Hepatocyte (in vitro differentiated cells): ENCODE measurements at places on chromosomes 11 and 22. TPM values are rescaled to one million over a fixed set of nuclear protein-coding genes. Genes with fewer than 3 reads are reported as not detected.
A peak's percentile ranks its signal among the peaks of the same experiment; 100 is the strongest.

CASP5 gene
- total RNA-seq, result 2.9 and 6.9 TPM in 2 replicates

GAL3ST1 gene
- total RNA-seq, result 11.4 and 13.0 TPM in 2 replicates

OR51B2 gene
- not detected in 2 replicates for total RNA-seq

HTR3A gene
- not detected in 2 replicates for total RNA-seq

DDTL gene
- not detected in 2 replicates for total RNA-seq

MED15 gene
- total RNA-seq, result 19.7 and 31.5 TPM in 2 replicates

- no peaks in the 10 kb centered on the region for H3K4me1 ChIP-seq
- no peak for DNase-seq
- no peaks in the 10 kb centered on the region for H3K27me3 ChIP-seq
- no peak overlapping the region for H3K27ac ChIP-seq
- no peaks in the 10 kb centered on the region for H3K36me3 ChIP-seq
Observed at GRCh38 chr22:24947881-24948280, 1.4 kb upstream of the LHFPL7 start.

- peaks cover 9% of the 10 kb centered on the region for H3K4me1 ChIP-seq
- H3K27ac ChIP-seq, result no peak overlapping the region
- H3K27me3 ChIP-seq, result peaks cover 7% of the 10 kb centered on the region
- DNase-seq, result no peak
- no peak overlapping the region for H3K4me3 ChIP-seq
Observed at GRCh38 chr11:20618083-20618482, 18.7 kb downstream of the SLC6A5 start.

- no peaks in the 10 kb centered on the region for H3K4me1 ChIP-seq
- DNase-seq, result no peak
- H3K27ac ChIP-seq, result no peak overlapping the region
- peaks cover 5% of the 10 kb centered on the region for H3K27me3 ChIP-seq
- no peak overlapping the region for H3K4me3 ChIP-seq
Observed at GRCh38 chr22:49633010-49633324, 194.7 kb downstream of the BRD1 start.

GRCh38 chr11:46364056-46364455 is 16.8 kb downstream of the DGKZ start:
- no peaks in the 10 kb centered on the region for H3K36me3 ChIP-seq
- DNase-seq, result no peak
- H3K4me1 ChIP-seq, result peaks cover 14% of the 10 kb centered on the region
- no peak overlapping the region for H3K4me3 ChIP-seq
- no peak overlapping the region for H3K27ac ChIP-seq

DNA sequence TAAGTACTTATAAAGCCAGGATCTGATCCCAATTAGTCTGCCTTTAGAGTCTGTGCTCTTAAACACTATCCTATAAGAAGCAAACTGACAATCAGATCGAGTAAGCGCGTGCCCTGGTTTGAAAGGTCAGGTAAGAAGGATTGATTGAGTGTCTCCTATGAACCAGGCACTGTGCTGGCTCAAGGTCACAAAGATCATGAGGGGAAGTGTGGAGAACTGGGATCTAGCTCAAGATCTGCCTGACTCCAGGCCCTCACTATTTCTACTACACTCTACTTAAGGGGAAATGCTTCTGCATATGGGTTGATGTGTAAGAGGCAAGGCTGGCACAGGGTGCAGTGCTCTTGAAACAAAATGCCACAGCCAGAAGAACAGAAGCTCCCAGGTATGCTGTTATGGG is 77.0 kb downstream of the ME3 start:
- peaks cover 23% of the 10 kb centered on the region for H3K4me1 ChIP-seq
- no peak overlapping the region for H3K27ac ChIP-seq
- H3K27me3 ChIP-seq, result no peaks in the 10 kb centered on the region
- no peaks in the 10 kb centered on the region for H3K36me3 ChIP-seq
- no peak for DNase-seq

DNA sequence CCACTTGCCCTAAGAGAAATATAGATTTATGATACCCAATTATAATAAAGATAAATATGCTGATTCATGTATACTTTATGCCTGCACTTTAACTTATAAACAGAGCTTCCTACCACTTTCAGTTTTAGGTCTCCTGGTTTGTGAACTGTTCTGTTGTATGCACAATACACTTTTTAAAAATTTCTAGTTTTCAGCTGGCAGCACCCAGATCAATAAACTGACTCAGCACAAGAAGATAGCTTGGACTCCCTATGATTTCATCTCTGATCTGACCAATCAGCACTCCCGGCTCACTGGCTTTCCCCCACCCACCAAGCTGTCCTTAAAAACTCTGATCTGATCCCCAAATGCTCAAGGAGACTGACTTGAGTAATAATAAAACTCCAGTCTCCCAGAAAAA is 33.5 kb upstream of the FAM181B start:
- DNase-seq, result no peak
- no peaks in the 10 kb centered on the region for H3K27me3 ChIP-seq
- no peaks in the 10 kb centered on the region for H3K4me1 ChIP-seq
- no peak overlapping the region for H3K27ac ChIP-seq
- no peak overlapping the region for H3K4me3 ChIP-seq

- DNase-seq, result peak; percentile 92
- no peaks in the 10 kb centered on the region for H3K36me3 ChIP-seq
- H3K4me3 ChIP-seq, result no peak overlapping the region
Observed at GRCh38 chr11:64448599-64449380, 89.8 kb downstream of the RPS6KA4 start.

- H3K36me3 ChIP-seq, result no peaks in the 10 kb centered on the region
- peak overlapping the region; percentile 21 for H3K27ac ChIP-seq
- DNase-seq, result no peak
- no peaks in the 10 kb centered on the region for H3K27me3 ChIP-seq
Observed at GRCh38 chr11:113901141-113901540, 3.5 kb upstream of the HTR3B start.

DNA sequence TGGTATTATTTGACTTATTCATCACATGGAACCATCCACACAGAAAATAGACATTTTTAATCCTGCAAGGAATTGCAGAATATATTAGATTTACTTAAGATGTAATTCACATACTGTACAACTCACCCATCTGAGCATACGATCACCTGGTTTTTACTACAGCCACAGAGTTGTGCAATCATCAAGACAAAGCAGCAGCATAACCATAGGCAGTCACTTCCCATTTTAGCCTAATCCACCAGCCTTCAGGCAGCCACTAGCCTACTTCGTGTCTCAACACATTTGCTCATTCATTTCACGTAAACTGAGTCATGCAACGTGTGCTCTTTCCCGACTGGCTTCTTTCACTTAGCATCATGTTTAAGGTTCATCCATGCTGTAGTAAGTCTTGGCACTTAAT is 23.0 kb downstream of the PIWIL3 start:
- H3K27me3 ChIP-seq, result no peaks in the 10 kb centered on the region
- H3K36me3 ChIP-seq, result no peaks in the 10 kb centered on the region
- no peak overlapping the region for H3K4me3 ChIP-seq
- no peaks in the 10 kb centered on the region for H3K4me1 ChIP-seq

GRCh38 chr11:122202161-122202950 is 86.3 kb upstream of the BLID start:
- H3K36me3 ChIP-seq, result no peaks in the 10 kb centered on the region
- peaks cover 18% of the 10 kb centered on the region for H3K4me1 ChIP-seq
- DNase-seq, result peak; percentile 38
- no peaks in the 10 kb centered on the region for H3K27me3 ChIP-seq
- H3K4me3 ChIP-seq, result peak overlapping the region; percentile 10
- H3K27ac ChIP-seq, result peak overlapping the region; percentile 68

GRCh38 chr11:15186146-15186545 is 71.4 kb downstream of the INSC start:
- H3K27me3 ChIP-seq, result no peaks in the 10 kb centered on the region
- H3K4me1 ChIP-seq, result no peaks in the 10 kb centered on the region
- H3K27ac ChIP-seq, result no peak overlapping the region

- no peaks in the 10 kb centered on the region for H3K4me1 ChIP-seq
- H3K4me3 ChIP-seq, result no peak overlapping the region
- no peaks in the 10 kb centered on the region for H3K27me3 ChIP-seq
Observed at GRCh38 chr11:105007463-105007862, 15.5 kb downstream of the CASP5 start.

- peak overlapping the region; percentile 100 for H3K27ac ChIP-seq
- no peaks in the 10 kb centered on the region for H3K27me3 ChIP-seq
- H3K4me1 ChIP-seq, result peaks cover 12% of the 10 kb centered on the region
- H3K36me3 ChIP-seq, result no peaks in the 10 kb centered on the region
- no peak overlapping the region for H3K4me3 ChIP-seq
- no peak for DNase-seq
Observed at GRCh38 chr22:28802595-28803123, 2.3 kb upstream of the XBP1 start.

DNA sequence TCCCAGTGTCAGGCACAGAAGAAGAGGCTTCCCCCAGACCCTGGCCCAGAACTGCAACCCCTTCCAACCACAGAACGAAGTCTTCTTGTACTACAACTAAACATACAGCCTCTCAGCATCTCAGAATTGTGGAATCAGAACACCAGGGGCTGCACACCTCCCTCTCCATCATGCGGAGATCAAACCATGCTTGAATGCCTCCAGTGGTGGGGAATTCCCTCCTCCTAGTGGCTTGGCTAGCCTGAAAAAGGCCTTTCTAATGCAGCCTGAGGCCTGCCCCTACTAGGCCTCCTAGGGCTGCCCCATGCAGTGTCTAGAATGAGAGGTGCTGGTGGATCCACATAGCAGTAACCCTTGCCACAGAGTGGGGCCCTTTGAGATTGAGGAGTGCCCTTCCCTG is 62.7 kb downstream of the WNT7B start:
- no peaks in the 10 kb centered on the region for H3K27me3 ChIP-seq
- H3K36me3 ChIP-seq, result no peaks in the 10 kb centered on the region
- no peak for DNase-seq
- no peaks in the 10 kb centered on the region for H3K4me1 ChIP-seq

GRCh38 chr11:14102766-14103165 is 140.2 kb downstream of the SPON1 start:
- H3K27ac ChIP-seq, result no peak overlapping the region
- no peak overlapping the region for H3K4me3 ChIP-seq
- no peaks in the 10 kb centered on the region for H3K36me3 ChIP-seq
- no peaks in the 10 kb centered on the region for H3K27me3 ChIP-seq
- no peak for DNase-seq

- H3K27ac ChIP-seq, result peak overlapping the region; percentile 72
- no peaks in the 10 kb centered on the region for H3K4me1 ChIP-seq
Observed at GRCh38 chr11:129960216-129961214, 42.1 kb downstream of the PRDM10 start.

DNA sequence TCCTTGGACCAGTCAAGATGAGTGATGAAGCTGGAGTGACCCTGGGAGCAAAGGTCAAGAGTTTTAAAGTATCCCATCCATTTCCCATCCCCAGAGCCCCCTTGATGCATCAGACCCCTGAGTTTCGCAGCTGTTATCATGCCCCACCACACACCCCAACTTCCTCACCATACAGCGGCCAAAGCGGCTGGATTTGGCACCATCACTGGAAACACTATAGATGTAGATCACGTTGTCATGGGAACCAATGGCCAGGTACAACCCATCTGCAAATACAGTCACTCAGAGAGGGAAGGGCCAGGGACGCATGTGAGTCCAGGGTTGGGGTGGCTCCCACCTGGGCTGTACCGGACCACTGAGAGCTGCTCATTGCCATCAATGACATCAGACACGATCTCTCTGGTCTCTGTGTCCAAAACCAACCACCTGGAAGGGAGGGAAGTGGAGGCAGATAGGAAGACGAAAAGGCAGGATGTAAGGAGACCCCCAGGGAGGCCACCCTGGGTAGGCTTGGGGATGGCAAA is 2.2 kb upstream of the MTA2 start:
- H3K4me3 ChIP-seq, result no peak overlapping the region
- H3K27me3 ChIP-seq, result no peaks in the 10 kb centered on the region
- H3K27ac ChIP-seq, result no peak overlapping the region
- H3K4me1 ChIP-seq, result peaks cover 20% of the 10 kb centered on the region
- no peak for DNase-seq

- H3K4me3 ChIP-seq, result no peak overlapping the region
- H3K27ac ChIP-seq, result no peak overlapping the region
- no peak for DNase-seq
Observed at GRCh38 chr11:126723665-126724045, 276.9 kb downstream of the KIRREL3 start.

DNA sequence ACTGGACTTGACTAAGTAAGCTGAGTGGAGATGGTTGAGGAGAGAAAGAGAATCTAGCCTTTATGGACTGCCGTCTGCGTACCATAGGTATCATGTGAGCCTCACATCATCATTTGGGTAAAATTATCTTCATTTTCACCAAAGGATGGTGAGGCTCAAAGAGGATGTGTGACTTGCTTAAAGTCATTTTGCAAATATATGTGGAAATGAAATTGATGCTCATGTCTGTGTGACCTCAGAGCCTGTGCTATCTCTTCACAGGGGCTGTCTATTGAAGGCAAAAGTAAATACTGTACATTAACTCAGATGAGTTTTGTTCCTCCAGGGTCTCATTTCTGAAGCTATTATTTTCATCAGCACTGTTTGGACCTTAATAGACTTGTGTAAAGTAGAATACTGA is 83.3 kb upstream of the ALKBH3 start:
- H3K27me3 ChIP-seq, result no peaks in the 10 kb centered on the region
- no peak overlapping the region for H3K4me3 ChIP-seq
- H3K4me1 ChIP-seq, result no peaks in the 10 kb centered on the region
- H3K27ac ChIP-seq, result no peak overlapping the region

GRCh38 chr11:98455500-98456307 is 565.0 kb upstream of the CNTN5 start:
- no peaks in the 10 kb centered on the region for H3K27me3 ChIP-seq
- H3K4me3 ChIP-seq, result no peak overlapping the region
- H3K4me1 ChIP-seq, result no peaks in the 10 kb centered on the region
- no peak for DNase-seq

GRCh38 chr22:38114484-38115398 is 4.3 kb upstream of the BAIAP2L2 start:
- H3K27me3 ChIP-seq, result no peaks in the 10 kb centered on the region
- H3K27ac ChIP-seq, result no peak overlapping the region
- no peaks in the 10 kb centered on the region for H3K36me3 ChIP-seq
- DNase-seq, result peak; percentile 92
- no peak overlapping the region for H3K4me3 ChIP-seq

GRCh38 chr11:123509737-123510578 is 79.9 kb downstream of the GRAMD1B start:
- no peaks in the 10 kb centered on the region for H3K36me3 ChIP-seq
- no peaks in the 10 kb centered on the region for H3K4me1 ChIP-seq
- peak; percentile 75 for DNase-seq
- H3K27me3 ChIP-seq, result no peaks in the 10 kb centered on the region
- H3K27ac ChIP-seq, result no peak overlapping the region

DNA sequence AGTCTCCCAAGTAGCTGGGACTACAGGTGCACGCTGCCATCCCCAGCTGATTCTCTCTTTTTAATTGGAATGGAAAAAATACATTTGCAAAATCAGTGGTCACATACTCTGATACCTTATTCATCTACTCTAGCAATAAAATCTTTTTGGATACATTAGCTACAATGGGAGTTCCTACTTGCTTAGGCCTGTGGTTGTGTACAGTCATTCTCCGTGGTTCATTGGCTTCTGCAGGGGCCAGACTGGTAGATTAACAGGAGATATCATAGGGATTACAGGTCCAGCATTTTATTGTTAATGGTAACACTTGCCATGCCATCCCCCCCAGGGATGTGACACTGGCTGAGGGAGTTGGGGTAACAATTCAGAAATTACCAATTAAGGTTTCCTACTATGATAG is 140.0 kb downstream of the ADAMTS15 start:
- H3K4me3 ChIP-seq, result no peak overlapping the region
- no peaks in the 10 kb centered on the region for H3K36me3 ChIP-seq
- no peak overlapping the region for H3K27ac ChIP-seq
- H3K27me3 ChIP-seq, result no peaks in the 10 kb centered on the region
- DNase-seq, result no peak
